ENCODE measurements at places on chromosomes 2 and 18. TPM values are rescaled to one million over a fixed set of nuclear protein-coding genes. Genes with fewer than 3 reads are reported as not detected.
A peak's percentile ranks its signal among the peaks of the same experiment; 100 is the strongest.

DNA sequence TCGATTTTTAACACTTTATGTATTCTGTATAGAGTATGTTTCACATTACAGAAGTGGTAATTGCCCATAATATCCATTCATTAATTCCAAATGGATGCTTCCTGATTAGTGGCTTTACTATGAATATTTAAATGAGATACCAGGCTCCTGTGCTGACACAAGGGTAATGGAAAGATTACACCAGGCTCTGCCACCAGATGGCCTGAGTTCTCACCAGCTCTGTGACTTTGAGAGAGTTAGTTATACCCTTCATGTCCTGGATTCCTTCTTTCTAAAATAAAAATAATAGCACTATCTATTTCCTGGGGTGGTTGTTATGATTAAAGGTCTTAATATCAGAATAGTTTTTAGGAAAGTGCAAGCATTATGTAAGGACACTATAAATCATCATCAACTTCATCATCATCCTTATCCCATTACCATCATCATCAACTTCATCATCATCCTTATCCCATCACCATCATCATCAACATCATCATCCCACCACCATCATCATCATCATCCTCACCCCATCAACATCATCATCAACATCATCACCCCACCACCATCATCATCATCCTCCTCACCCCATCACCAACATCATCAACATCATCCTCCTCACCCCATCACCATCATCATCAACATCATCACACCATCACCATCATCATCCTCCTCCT lies 151.8 kb downstream of the DNER start:
- no peak for DNase-seq

DNA sequence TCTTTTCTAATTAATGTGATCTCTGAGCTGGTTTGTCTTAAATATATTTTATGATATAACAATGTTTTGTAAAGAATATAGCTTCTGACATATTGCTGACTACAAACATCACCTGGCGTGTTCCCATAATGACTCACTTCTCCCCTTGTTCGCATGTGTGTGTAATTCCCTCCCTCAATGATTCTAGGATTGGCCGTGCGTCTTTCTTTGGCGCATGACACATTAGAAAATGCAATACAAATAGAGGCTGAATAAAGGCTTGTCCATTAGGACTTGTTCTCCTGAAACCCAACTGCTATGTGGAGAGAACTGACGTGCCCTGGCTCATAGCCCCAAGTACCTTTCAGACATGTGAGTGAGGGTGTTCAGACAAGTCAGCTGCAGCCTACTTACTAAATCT lies 159.7 kb upstream of the CDH20 start:
- DNase-seq = no peak

DNA sequence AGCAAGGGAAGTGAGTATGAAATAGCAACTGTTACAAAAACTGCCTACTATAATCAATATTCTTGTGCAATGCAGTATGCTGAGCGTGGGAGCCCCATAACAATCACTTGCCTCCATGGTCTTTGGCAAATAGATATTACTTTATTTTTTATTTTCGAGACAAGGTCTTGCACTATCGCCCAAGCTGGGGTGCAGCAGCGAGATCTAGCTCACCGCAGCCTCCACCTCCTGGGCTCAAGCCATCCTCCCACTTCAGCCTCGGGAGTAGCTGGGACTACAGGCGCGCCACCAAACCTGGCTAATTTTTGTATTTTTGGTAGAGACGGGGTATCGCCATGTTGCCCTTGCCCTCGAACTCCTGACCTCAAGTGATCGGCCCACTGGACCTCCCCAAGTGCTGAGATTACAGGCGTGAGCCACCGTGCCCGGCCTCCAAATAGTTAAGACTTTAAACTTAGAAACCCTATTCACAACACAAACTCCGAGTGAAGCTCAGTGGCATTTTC lies 1.2 kb upstream of the CCNT2 start:
- peak; percentile 11 for DNase-seq

GRCh38 chr2:63698786-63699548 lies 110.2 kb downstream of the MDH1 start:
- DNase-seq = peak; percentile 63

- no peak for DNase-seq
Observed at GRCh38 chr18:51753365-51754057, 556.0 kb upstream of the MEX3C start.

DNA sequence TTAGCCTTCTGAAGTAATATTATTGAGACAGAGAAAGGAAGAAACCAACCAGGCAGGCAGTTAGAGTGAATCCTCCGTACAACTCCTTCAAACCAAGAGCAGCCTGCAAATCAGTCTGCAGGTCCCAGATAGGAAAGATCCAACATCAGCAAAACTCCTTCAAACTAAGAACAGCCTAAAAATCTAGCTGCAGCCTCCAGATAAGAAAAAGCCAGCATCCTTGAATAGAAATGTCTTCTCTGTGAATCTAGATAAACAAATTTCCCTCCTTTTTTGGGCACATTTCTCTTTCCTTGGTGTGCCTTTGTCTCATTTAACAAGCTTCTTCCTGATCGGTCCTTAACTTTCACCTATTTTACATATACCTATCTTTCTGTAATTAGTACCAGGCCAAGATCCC lies 1004.6 kb upstream of the TMEFF2 start:
- DNase-seq = no peak

DNA sequence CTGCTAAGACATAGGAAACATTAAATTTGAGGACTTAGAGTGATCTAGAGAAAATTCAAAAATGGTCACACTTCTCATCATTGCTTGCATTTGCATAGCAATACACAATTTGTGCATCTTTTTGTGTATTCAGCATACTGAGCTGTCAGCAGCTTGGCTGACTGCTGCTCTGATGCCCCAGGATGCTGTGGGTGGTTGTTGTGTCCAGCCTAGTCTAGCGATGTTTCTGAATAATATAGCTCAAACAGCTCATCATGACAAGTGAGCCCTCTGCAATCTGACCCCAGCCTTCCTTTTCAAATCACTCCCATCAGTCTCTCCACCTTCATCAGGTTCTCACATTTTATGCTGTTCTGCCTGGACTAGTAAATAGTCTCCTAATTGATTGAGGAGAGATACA lies 483.7 kb upstream of the SPHKAP start:
- DNase-seq = no peak

GRCh38 chr2:150944315-150944714 lies 317.3 kb downstream of the RBM43 start:
- DNase-seq = no peak

GRCh38 chr2:146985753-146986152 lies 859.1 kb upstream of the ACVR2A start:
- DNase-seq = no peak

- DNase-seq = no peak
Observed at GRCh38 chr2:97714084-97714949, 941 bp downstream of the ZAP70 start.

GRCh38 chr18:21084511-21085078 lies 27.0 kb downstream of the ROCK1 start:
- no peak for DNase-seq

GRCh38 chr2:109331896-109332848 lies 203.2 kb downstream of the SH3RF3 start:
- no peak for DNase-seq

DNA sequence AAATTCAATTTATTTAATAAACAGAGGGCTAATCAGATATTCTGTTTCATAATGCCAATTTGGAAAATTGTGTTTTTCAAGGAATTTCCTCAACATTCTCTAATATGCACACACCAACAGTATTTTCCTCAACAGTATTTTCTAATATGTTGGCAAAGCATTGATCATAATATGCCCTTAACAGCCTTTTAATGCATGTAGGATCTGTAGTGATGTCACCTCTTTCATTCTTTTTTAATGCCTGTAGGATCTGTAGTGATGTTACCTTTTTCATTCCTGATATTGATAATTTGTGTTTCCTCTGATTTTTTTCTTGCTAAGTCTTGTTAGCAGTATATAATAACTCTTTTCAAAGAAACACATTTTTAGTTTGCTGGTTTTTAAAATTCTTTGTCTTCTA lies 15.9 kb downstream of the VWA3B start:
- no peak for DNase-seq

DNA sequence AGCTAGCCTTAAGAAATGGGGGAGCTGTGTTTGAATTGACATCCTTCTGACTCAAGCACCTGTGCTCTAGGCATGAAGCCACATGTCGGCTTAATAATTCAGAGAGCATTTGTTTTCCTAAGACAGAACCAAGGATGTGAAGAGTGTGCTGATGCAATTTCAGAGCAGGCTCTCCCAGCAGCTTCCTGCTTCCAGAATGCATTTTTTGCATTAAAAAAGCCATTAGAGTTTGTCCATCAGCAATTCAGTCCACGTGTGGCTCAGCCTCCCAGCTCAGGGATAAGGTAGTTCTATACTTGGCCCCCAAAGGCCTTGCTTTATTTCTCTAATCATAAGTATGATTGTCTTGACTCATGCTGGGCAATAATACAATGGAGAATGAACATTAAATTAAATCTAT lies 37.7 kb downstream of the DOCK10 start:
- no peak for DNase-seq

GRCh38 chr2:120820953-120821279 lies 85.2 kb downstream of the GLI2 start:
- no peak for DNase-seq

GRCh38 chr18:59464486-59464885 lies 105.4 kb upstream of the LMAN1 start:
- no peak for DNase-seq

DNA sequence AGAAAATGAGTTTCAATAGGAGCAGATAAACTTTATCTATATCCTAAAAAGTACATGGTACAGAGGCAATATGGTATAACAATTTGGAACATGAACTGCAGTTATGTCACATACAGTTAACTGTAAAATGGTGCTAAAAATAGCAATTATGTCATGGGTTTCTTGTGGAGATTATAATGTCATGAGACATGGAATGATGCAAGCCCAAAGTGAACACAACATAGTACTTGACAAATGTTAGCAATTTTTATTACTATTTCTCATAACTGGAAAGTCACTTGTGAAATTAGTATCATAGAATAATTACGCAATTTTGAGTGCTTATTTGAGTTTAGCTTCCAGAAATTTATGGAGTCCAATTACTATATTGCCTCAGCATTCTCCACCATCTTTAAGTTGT lies 1263.4 kb downstream of the DSC3 start:
- no peak for DNase-seq

DNA sequence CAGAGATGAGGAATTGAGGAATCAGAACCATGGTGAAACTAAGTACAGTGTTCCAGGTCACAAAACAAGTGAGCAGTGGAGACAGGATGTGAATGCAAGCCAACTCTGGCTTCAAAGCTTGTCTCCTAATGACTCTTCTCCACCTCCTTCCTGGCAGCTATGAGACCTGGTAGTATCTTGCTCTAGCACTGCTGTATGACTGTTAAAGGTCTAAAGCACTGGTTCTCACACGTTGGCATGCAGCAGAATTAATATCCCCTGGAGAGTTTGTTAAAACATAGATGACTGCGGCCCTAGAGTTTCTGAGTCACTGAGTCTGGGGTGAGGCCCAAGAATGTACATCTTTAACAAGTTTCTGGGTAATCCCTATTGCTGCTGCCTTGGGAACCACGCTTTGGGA lies 63.3 kb downstream of the SUCLG1 start:
- DNase-seq = no peak

DNA sequence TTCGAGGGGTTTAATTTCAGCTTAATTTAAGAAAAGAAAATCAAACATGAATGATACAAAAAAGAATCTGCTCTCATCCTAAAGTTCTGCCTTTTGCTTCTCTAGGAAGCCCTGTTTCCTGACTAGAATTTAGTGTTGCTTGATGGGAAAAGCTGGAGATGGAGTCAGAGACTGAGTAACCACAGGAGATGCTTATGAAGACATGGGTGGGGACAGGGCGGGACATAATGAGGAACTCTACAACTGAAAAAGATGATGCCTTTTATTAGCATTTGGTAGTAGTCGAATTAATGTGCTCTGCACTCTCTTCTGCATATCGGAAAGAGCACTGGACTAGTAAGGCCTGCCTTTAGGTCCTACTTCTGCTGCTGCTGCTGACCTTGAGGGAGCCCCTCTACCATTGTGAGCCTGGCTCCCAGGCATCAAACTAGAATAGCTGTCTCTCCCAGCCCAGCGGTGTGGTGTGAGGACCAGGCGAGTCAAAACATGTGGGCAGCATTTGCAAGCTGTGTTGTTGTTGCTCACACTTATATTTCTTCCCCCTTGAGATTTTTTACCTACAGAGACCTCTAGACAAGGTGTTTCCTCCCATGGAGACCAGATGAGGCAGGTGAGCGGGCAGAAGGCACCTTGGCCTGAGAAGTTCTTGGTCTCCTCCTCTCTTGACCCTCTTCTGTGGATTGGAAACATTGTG lies 61.5 kb downstream of the INPP4A start:
- no peak for DNase-seq

DNA sequence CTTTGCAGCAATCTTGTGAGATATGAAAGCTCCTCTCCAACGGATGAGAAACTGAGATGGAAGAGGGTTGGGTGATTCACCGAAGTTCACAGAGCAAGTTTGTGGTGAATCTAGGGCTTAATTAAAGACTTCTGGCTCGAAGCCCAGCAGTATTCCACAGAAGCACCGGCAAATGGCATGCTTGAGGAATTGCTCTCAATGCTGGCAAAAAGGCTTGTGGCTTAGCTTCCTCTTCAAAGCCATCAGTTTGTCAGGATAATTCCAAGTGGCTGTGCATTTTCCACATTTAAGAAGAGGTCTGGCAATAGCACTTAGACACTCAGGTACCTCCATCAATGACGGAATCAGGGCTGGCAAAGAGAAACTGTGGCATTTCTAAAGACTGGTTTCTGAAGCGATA lies 98.7 kb upstream of the SLC66A3 start:
- no peak for DNase-seq

DNA sequence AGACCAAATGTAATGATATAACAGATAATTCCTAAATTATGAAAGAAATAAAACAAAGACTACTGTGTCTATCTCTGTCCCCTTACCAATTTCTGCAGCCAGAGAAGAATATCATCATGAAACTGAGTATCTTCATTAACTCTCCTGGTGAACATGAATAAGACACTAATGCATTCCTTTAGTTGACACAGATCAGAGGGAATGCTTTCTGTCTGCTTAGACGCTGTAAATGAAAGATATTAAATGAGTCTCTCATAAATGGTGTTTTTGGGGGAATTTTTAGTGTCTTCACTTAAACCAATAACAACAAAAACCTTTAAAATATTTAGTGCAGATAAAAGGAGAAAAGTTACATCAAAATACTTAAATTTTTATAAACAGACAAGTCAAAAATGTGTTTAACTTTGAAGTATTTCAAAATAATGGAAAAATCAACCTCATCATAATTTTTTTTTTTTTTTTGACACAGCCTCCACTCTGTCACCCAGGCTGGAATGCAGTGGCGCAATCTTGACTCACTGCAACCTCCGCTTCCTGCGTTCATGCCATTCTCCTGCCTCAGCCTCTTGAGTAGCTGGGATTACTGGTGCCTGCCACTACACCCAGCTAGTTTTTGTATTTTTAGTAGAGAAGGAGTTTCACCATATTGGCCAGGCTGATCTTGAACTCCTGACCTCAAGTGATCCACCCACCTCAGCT lies 16.0 kb downstream of the EPG5 start:
- no peak for DNase-seq

The ATP8B1 gene
- 0.15 TPM for total RNA-seq

The PIGN gene
- total RNA-seq = 37.5 TPM

The HJURP gene
- total RNA-seq = 109 TPM

The DSG4 gene
- total RNA-seq = not detected

The GKN2 gene
- total RNA-seq = not detected

The CXCR4 gene
- 32.6 TPM for total RNA-seq

The POTEI gene
- 1.8 TPM for total RNA-seq

The APLF gene
- 16.9 TPM for total RNA-seq

All from neural progenitor cell (in vitro differentiated cells).